ENCODE measurements at places on chromosomes 13 and 19. TPM values are rescaled to one million over a fixed set of nuclear protein-coding genes. Genes with fewer than 3 reads are reported as not detected.

- H3K36me3 ChIP-seq, result no peaks in the 10 kb centered on the region
- no peak for DNase-seq
- peaks cover 7% of the 10 kb centered on the region for H3K4me1 ChIP-seq
- H3K27ac ChIP-seq, result peak overlapping the region; percentile 41
- H3K27me3 ChIP-seq, result no peaks in the 10 kb centered on the region
- H3K4me3 ChIP-seq, result no peak overlapping the region
Measured at GRCh38 chr19:3045885-3046697, 16.2 kb downstream of the TLE5 start.

Gene KLK15
- not detected for total RNA-seq

GRCh38 chr13:79197933-79198332 lies 208.1 kb downstream of the RBM26 start:
- H3K27ac ChIP-seq, result no peak overlapping the region
- DNase-seq, result no peak
- no peaks in the 10 kb centered on the region for H3K27me3 ChIP-seq
- H3K36me3 ChIP-seq, result no peaks in the 10 kb centered on the region
- no peak overlapping the region for H3K4me3 ChIP-seq

GRCh38 chr13:27967736-27968315 lies 1.3 kb downstream of the CDX2 start:
- H3K4me1 ChIP-seq, result no peaks in the 10 kb centered on the region
- no peak overlapping the region for H3K4me3 ChIP-seq
- no peak overlapping the region for H3K27ac ChIP-seq
- no peak for DNase-seq
- peaks cover 7% of the 10 kb centered on the region for H3K27me3 ChIP-seq
- no peaks in the 10 kb centered on the region for H3K36me3 ChIP-seq

DNA sequence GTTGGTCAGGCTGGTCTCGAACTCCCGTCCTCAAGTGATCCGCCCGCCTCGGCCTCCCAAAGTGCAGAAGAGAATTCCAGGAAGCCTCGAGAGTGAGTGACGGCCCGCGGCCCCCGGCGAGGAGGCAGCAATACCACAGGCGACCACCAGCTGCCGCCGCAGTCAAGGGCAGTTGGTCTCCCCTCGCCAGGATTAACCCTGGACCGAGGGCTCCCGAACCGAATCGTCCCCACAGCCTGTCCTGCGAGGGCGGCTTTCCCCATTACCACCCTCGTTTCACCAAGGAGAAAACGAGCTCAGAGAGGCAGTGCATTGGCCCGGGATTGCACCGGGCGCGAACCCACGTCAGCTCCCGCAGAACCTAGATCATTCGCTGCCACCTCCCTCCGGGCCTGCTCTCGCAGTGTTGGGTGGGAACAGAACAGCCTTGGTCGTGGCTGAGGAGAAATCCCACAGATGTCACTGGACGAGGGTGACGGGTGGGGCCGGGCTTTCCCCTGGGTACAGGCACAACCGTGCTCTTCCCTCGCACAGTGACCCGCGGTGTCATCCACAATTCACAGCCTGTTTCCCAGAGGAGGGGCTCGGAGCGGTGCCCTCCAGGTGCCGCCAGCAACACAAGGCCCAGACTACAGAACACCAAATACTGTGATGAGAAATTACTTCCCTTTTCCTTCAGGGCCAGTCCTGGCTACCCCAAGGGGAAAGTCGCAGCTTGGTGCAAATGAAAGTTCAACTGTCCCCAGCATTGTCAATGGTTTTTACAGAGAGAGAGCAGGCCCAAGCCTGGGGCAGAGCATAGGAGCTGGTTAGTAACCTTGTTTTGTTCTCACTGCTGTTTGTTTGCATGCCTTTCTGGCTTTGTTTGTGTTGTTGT lies 24.8 kb downstream of the C2CD4C start:
- no peak overlapping the region for H3K27ac ChIP-seq
- H3K36me3 ChIP-seq, result no peaks in the 10 kb centered on the region
- no peaks in the 10 kb centered on the region for H3K27me3 ChIP-seq

GRCh38 chr13:32087955-32088747 lies 56.6 kb downstream of the FRY start:
- H3K4me3 ChIP-seq, result no peak overlapping the region
- no peak for DNase-seq
- H3K36me3 ChIP-seq, result no peaks in the 10 kb centered on the region

- no peak for DNase-seq
- H3K36me3 ChIP-seq, result no peaks in the 10 kb centered on the region
- H3K4me1 ChIP-seq, result no peaks in the 10 kb centered on the region
Measured at GRCh38 chr13:102945886-102946285, 100.1 kb downstream of the ERCC5 start.

Gene SLC25A41
- not detected for total RNA-seq

GRCh38 chr13:66424422-66424821 lies 805.7 kb downstream of the PCDH9 start:
- no peaks in the 10 kb centered on the region for H3K36me3 ChIP-seq
- no peaks in the 10 kb centered on the region for H3K27me3 ChIP-seq
- H3K4me1 ChIP-seq, result no peaks in the 10 kb centered on the region

GRCh38 chr13:111791131-111791530 lies 275.8 kb upstream of the SOX1 start:
- DNase-seq, result no peak
- H3K4me1 ChIP-seq, result no peaks in the 10 kb centered on the region
- no peak overlapping the region for H3K4me3 ChIP-seq
- no peaks in the 10 kb centered on the region for H3K36me3 ChIP-seq

DNA sequence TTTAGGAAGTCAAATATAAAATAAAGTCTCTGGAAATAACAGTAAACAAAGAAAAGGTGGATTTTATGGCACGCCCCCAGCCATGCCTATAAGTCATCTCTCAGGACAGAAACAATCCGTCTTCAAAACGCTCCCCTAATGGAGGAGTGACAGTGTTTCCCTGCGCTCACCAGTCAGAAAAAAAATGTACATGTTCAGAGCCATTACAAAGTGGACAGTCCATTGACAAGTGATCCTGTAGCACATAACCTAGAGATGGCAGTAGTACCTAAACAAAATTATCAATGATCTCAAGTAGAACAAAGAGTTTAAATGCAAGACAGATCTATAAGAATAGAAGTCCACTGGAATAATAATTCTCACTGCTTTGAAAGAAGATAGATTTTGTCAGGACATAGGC lies 891.7 kb upstream of the MIR17HG start:
- H3K36me3 ChIP-seq, result no peaks in the 10 kb centered on the region
- no peaks in the 10 kb centered on the region for H3K4me1 ChIP-seq
- H3K4me3 ChIP-seq, result no peak overlapping the region
- H3K27ac ChIP-seq, result no peak overlapping the region
- no peak for DNase-seq

Gene OR10H4
- not detected for total RNA-seq

- DNase-seq, result no peak
Measured at GRCh38 chr13:31369213-31369612, 169.4 kb downstream of the B3GLCT start.

GRCh38 chr19:45250216-45250831 lies 747 bp upstream of the MARK4 start:
- DNase-seq, result no peak
- H3K27ac ChIP-seq, result peak overlapping the region; percentile 63

Gene TPTE2
- not detected for total RNA-seq

GRCh38 chr19:8469613-8470368 lies 25.0 kb downstream of the HNRNPM start:
- no peak for DNase-seq
- peaks cover 98% of the 10 kb centered on the region for H3K36me3 ChIP-seq
- H3K4me1 ChIP-seq, result no peaks in the 10 kb centered on the region
- H3K27me3 ChIP-seq, result no peaks in the 10 kb centered on the region

Gene KIR3DL1
- not detected for total RNA-seq

Gene GRIK5
- 0.86 TPM for total RNA-seq

DNA sequence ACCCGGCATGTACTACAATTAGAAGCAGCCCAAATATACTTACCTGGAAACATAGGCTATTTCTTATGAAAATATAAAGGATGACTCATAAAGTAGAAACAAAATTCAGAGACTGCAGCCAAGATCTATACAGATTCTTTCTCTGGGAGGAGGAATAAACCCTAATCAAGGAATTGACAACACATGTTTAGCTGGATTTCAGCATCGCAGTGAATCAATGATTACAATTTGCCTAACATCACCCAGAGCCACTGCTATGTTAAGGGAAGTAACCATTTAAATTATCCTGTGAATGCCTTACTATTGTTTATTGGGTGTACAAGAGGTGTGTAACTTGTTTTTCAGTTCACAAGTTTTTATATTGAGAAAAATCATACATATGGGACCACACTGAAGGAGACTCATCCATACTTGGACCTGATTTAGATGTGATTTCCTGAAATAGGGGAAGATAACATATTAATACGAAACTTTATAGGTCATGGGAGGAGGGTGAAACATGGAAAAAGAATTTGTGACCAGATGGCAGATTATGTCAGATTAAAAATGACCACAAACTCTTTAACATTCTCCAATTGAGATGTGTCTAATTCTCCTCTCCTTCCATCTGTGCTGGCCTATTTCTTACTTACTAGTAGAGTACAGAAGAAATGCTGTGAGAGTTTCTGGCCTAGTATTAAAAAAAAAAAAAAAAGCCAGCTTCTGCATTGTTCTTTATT lies 1168.4 kb downstream of the SLITRK1 start:
- DNase-seq, result no peak
- H3K4me1 ChIP-seq, result no peaks in the 10 kb centered on the region
- no peak overlapping the region for H3K4me3 ChIP-seq
- H3K27ac ChIP-seq, result no peak overlapping the region

Gene ZSWIM4
- 8.2 TPM for total RNA-seq
